ENCODE measurements at places on chromosomes 2 and 18.
A peak's percentile ranks its signal among the peaks of the same experiment; 100 is the strongest.

GRCh38 chr18:6200204-6200774 lies 214.4 kb downstream of the L3MBTL4 start:
- DNase-seq = no peak

DNA sequence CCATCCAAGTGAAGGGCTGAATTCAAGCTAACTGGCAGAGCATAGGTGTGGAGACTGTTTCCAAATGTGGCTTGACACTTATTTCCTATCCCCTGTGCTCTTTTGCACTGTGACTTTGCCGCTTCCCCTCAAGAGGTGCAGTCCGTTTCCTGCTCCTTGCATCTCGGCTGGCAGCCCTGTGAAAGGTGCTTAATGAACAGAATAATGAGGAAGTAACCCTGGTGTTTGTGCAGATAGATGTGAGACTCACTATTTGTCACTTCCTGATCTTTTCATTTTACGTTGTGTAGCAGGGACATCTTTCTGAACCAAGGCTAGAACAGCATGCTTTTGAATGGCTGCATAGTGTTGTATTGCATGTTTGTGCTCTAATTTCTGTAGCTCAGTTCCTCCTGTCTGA lies 60.8 kb downstream of the CEP192 start:
- DNase-seq = no peak

DNA sequence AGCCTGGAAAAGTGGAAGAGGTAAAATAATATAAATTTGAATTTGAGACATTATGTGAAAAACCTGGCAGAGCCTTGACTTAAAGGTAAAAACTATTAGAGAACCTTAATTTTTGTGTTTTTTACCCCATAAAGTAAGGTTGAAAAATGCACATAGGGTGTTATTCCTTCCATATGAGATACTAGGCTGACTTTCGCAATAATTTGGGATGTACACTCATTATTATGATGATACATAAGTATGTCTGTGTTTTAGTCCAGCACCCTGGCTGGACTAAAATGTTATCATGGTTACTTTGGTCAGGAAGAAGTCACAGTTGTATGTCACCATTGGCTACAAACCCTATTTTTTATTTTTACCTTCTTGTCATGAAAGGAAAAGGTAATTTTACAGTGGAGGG lies 19.8 kb downstream of the NEMP2 start:
- DNase-seq = peak; percentile 10

GRCh38 chr2:22628221-22628620 lies 756.8 kb upstream of the KLHL29 start:
- no peak for DNase-seq

- DNase-seq = peak; percentile 76
Observed at GRCh38 chr18:12657684-12658425, at the start of gene SPIRE1. SPIRE1 (minus strand) TSS chr18:12658107; CDS start chr18:12657866, 241 bp downstream.

DNA sequence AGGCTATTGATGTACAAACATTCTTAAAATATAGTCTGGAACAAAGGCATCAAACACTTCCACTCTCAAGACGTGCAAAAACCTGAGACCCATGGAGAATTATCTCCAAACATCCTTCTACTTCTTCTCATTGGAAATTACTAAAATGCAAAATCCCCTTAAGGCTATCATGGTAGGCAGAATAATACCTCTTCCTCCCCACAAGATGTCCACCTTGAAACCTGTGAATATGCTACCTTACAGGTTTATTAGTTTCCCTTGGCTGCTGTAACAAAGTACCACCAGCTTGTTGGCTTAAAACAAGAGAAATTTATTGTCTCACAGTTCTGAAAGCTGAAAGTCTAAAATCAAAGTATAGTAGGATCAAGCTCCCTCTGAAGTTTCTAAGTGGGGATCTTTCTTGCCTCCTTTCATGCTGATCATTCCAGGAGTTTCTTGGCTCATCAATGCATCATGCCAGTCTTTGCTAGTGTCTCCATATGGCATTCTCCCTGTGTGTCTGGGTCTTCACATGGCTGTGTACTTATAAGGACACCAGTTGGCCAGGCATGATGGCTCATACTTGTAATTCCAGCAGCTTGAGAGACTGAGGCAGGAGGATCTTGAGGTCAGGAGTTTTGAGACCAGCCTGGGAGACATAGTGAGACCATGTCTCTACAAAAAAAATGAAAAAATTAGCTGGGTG lies 163.7 kb upstream of the NCK2 start:
- peak; percentile 22 for DNase-seq

GRCh38 chr2:222671259-222672067 lies at the start of gene MOGAT1:
MOGAT1 (plus strand) TSS chr2:222671658; CDS start chr2:222671786, 128 bp downstream.
- DNase-seq = peak; percentile 10

GRCh38 chr2:12965540-12966269 lies 249.0 kb downstream of the TRIB2 start:
- peak; percentile 63 for DNase-seq

DNA sequence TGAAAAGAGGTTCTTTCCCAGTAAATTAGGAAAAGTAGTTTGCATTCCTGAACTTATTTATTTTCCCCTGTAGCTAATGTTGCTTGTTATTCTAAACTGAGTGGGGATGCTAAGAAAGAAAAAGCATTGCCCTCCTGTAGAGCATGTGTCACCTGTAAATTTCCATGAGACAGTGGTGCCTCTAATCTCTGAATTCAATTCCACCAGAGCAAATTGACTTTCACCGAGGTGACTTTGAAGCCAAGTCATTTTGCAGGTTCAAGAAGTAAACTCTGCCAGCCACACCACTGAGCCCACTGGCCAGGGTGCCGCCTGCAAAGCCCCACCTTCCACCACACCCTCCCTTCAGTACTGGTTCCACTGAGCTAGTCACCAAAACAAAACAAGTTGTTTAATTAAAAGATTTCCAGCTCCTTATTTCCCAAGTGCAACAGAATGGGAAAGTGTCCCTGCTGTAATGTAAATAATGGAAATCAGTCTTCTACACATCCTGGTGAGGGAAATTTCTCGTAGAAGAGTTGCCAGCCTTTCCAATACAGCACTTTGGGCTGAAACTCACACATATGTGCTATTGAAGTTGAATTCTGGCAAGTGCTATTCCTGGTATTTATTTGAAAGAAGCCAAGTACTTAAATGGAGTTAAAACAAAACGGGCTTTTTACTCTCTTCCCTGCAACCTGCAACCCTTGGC lies 254.8 kb downstream of the RNF152 start:
- DNase-seq = no peak
